Hematopoietic multipotent progenitor cell treated with erythropoietin and hydrocortisone succinate and interleukin-3 and kit ligand, for 8 days (in vitro differentiated cells): ENCODE measurements at places on chromosomes 11 and 22.

DNA sequence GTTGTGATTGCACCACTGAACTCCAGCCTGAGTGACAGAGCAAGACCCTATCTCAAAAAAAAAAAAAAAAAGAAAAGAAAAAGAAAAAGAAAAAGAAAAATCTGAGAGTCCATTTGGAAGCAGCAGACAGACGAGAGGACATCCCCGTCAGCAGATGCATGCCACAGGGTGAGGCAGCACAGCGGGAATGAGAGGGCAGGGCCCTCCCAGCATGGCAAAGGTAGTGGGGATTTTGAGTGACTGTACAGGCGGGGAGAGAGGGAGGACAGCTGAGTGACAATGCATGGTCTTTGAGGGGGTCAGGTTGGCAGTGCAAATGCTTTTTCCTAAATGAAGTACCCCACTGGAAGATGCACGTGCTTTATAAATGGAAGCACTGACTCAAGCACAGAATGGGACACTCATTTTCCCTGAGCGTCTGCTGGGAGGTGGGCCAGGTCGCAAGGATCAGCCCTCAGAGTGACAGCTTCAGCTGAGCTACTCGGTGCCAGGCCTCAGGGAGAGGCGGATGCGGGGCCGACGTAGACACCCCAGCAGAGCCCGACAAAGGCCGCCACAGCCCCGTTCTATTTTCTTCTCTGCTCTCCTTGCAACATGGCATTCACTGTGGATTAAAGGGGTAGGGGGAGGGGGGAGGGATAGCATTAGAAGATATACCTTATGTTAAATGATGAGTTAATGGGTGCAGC, 113.5 kb downstream of the SHANK2 start:
- DNase-seq = no peak

- no peak for DNase-seq
Observed at GRCh38 chr22:46684706-46685105, 53.3 kb downstream of the CERK start.

DNA sequence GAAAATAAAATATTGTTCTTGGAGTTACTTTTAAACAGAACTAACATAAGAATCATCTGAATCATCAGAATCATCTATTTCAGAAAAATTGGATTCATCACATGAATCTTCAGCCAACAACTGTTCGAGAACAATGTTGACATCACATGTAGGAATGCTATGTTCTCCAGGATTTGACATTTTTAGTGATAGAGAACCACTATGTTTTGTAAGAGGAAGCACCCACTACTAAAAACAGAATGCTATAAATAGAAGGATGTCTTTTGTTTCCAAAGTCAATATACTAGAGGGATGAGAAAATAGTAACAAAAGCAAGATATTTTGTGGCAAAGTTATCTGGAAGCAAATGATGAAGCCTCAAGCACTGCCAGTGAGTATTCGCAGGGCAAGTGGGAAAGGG, 263.4 kb upstream of the DDI1 start:
- no peak for DNase-seq

DNA sequence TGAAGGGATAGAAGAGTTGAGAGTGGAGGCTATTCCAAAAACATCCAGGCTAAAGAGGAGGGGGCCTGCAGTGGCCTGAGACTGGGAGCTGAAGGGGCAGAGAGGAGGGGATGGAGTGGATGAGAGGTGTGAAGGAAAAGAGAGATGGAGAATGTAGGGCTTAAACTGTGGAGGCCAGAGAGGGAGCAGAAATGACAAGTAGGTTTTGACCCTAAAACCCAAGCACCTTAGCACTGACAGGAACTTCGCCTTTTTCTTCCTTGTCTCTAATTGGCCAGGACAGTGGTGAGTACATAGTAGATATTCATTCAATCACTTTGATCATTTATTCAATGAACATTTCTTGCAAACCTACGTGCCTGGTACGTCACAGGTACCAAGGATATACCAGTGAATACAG, 7.3 kb downstream of the FAM111B start:
- no peak for DNase-seq

GRCh38 chr22:31394326-31394725, 5.1 kb upstream of the DRG1 start:
- no peak for DNase-seq

GRCh38 chr11:118086913-118087768, at the start of gene SMIM35:
Gene SMIM35, minus strand, starts transcription at chr11:118086963. Its CDS starts 206 bp downstream, at chr11:118086757.
- DNase-seq = no peak

DNA sequence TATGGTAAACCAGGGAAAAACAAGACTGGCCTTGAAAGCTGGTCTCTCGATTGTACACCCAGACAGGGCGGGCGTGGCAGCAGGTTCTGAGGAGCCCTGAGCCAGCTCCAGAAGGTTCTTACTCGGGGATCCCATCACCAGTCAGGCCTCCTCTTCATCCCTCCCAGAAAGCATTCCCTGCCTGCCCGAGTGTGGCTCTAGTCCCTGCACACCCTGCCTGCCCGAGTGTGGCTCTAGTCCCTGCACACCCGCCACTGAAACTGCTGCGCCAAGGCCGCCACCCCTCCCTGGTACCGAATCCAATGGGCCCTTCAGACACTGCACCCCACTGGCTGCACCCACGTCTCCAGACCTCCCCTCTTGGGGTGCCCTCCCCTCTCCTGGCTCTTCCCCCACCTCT, 30.1 kb downstream of the KIAA0930 start:
- no peak for DNase-seq

GRCh38 chr11:2679011-2679676, 20.6 kb downstream of the KCNQ1OT1 start:
- no peak for DNase-seq

DNA sequence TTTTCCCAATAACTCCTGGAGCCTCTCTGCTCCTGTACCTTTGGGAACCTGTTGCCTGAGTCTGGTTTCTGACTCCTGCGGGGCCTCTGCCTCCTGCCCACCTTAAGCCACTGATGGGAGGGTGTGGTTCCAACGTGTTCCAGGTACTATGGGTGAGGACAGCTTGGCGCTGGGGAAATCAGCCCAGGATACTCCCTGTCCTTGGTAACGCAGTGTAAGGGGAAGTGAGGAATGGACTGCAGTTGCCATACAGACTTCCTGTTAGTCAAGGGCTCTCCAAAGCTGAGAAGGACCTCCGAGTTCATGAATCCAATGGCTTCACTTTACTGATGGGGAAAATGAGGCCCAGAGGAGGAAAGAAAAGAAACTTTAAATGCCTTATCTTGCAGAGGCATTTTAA, 1.2 kb upstream of the MARK2 start:
- no peak for DNase-seq

GRCh38 chr11:6362873-6363678, 27.2 kb upstream of the SMPD1 start:
- DNase-seq = peak; percentile 78

DNA sequence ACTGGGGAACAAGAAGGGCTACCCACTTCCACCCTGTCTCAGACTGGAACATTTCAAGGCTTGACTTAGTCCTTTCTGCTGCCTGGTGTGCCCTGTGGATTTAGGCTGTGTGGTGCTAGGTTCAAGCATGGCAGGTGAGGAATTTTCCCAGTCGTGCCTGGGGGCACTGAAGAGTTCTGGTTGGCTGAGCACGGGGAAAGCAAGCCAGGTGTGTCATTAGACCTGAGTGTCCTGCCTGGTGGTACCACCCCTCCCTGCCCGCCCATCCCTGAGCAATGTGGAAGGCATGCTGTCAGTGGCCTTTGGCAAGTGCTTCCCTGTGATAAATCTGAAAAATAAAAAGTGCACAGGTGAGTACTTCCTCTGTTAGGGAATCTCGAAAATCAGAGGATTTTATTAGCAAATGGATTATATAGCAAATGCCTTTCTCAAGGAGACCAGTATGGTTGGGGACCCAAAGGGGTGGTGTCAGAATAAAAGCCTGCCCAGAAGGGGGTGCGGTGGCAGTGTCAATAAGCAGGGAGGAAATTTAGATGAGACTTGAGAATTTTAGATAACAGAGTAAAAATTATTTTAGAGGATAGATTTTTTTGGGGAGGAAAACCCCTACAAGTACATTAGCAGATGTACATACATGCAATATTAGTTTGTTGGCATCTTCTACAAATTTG, 22.8 kb downstream of the TEAD1 start:
- no peak for DNase-seq

DNA sequence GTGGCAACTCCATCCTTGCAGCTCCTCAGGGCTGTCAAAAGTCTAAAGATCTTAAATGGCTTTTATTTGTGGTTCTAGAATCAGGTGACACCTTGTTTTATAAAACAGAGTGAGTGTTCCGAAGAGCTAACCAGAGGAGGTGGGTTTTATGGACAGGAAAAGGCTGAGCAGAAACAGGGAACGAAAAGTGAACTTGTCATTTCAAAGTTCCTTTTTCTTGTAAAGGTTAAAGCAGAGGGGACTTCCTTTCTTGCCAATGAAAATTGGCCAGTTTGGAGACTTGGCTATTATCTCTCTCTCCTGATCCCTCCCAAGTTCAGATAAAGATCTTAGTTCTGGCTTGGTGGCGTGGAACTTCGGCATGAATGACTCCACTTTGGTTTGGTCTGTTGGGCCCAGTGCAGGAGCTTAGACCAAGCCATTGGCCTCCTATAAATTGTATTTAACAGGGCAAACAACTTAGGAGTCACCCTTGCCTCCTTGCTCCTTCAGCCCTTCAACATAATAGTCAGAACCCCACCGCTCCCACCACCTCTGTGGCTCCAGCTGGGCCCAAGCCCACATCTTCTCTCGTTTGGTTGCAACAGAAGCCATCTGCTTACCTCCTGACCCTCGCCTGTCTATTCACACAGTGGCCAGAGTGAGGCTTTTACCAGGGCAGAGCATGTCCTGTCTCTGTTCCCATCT, 102.4 kb upstream of the THY1 start:
- DNase-seq = no peak

DNA sequence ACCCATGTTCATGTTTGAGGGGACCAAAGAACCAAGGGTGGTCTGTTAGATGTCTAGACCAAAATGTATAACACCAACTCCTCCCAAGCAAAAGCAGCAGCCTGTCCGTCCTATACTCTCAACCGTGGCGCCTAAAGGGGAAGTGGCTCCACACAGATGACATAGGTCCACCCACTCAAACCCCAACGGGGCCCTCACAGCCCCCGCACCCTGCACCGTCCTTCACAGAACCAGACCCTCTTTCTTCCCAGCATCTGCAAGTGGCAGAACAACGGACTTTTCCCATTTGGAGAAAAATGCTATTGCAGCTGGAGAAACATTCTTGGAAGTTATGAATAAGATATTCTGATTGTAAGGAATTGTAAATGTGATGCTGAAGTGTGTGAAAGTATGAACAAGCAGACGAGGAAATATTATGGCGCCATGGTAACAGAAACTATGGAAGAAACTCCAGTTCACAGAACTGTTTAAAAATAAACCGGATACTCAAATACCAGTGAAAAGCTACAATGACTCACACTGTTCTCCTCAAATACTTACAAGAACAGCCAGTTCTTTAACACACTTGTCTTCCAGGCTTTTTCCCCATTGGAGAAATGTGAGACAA, 76.5 kb upstream of the ARFGAP3 start:
- DNase-seq = no peak

DNA sequence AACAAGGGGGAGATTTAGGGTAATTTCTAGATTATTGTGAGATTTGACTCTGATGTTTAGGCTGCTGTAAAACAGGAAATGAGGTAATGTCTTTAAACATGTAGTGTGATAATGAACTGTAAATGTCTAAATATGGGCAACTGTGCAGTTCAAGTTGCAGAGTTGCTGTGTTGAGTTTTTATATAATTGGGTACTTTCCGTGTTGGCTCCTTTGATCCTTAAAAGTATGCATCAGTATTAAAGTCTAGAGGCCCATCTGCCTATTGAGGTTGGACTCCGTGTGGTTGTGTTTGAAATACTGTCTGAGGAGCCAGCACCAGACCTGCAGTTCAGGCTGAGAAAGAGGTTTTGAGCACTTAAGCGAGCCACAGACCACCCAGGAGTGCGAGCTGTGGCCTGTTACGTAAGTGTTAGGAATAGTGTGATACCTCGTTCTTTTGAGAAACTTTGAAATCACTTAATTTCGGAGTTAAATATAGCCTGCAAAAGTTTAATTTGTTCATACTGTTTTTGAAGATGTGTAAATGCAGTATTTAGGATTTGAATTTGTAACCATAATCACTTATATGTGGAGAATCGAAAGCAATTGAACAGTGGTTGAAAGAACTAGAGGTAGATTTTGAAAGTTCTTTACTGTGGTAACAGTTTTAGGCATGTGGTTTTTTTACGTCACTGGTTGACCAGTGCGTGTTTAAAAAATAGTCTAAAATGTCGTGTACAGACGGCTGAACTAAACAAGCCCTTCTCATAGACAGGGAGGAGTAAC, 9.0 kb downstream of the FAM118A start:
- DNase-seq = no peak
